ENCODE measurements at places on chromosomes 12 and 14. TPM values are rescaled to one million over a fixed set of nuclear protein-coding genes. Genes with fewer than 3 reads are reported as not detected.

TTC6 gene
- total RNA-seq, result not detected

CYP46A1 gene
- total RNA-seq, result 0.02 TPM

FOXN4 gene
- total RNA-seq, result not detected

PLEKHD1 gene
- 0.12 TPM for total RNA-seq

NRL gene
- 1.2 TPM for total RNA-seq

FBLN5 gene
- 1.3 TPM for total RNA-seq

DACT1 gene
- 3.3 TPM for total RNA-seq

RNASE3 gene
- total RNA-seq, result not detected

PRPH gene
- not detected for total RNA-seq

OR10G2 gene
- total RNA-seq, result not detected

TAS2R30 gene
- total RNA-seq, result 4.4 TPM

MDGA2 gene
- total RNA-seq, result not detected

C14orf132 gene
- 0.47 TPM for total RNA-seq

GLRX5 gene
- total RNA-seq, result 45.6 TPM

POTEG gene
- not detected for total RNA-seq

GRCh38 chr12:101940400-101940950, 63.1 kb downstream of the DRAM1 start:
- peaks cover 24% of the 10 kb centered on the region for H3K4me1 ChIP-seq
- H3K27me3 ChIP-seq, result peaks cover 6% of the 10 kb centered on the region
- no peaks in the 10 kb centered on the region for H3K36me3 ChIP-seq
- no peak overlapping the region for H3K27ac ChIP-seq

DNA sequence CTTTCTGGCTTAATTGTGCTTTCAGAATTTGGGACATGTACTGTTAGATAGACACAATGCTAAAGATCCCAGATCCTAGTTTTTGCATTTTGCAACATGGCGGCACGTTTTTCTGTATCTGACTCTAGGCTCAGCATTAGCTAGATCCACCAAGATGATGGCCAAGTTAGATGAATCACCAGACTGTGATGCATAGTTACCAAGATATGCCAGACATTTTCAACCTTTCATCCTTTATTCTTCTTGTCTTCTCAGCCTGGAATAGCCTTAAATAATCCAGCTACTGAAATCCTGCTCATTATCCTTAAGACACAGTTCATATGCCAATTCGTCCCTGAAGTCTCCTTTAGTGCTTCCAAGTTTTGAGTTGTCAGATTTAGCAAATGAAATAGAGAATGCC, 144.9 kb upstream of the CRY1 start:
- DNase-seq, result no peak
- H3K27me3 ChIP-seq, result peaks cover 7% of the 10 kb centered on the region
- no peak overlapping the region for H3K27ac ChIP-seq
- no peak overlapping the region for H3K4me3 ChIP-seq
- H3K36me3 ChIP-seq, result no peaks in the 10 kb centered on the region

DNA sequence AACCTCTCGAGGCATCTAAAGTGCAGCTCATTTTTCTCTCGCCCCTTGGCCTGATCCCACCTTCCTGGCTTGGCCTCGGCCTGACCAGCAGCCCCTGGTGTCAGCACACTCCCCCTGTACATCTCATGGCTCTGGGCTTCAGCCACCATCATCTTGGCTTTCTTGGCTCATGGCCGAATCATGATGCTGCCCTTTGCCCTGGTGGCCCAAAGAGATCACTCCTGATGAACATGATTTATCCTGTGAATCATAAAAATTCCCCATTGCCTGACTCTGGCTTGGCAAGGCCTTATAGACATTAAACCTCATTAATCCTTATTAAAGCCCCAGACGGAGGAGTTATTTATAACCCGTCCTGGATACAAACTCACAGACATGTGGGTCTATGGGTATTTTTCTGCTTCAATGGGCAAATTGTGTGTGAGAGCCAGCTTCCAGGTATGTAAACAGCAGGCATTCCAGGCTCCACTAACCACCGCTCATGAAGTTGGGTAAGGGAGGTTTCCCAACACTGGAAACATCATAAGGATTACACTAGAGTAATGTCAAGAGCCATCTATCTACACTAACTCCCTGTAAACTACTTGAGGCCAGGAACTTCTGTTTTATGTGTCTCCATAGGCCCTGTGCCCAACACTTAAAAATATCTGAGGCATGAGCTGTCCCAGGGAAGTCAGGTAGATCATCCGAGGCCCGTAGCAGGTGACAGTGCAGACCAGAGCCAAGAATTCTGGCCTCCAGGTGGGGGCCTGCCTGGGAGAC, 171.2 kb downstream of the TTC8 start:
- peaks cover 2% of the 10 kb centered on the region for H3K27me3 ChIP-seq
- H3K36me3 ChIP-seq, result no peaks in the 10 kb centered on the region
- no peak overlapping the region for H3K4me3 ChIP-seq
- H3K27ac ChIP-seq, result no peak overlapping the region
- H3K4me1 ChIP-seq, result no peaks in the 10 kb centered on the region
- DNase-seq, result no peak

DNA sequence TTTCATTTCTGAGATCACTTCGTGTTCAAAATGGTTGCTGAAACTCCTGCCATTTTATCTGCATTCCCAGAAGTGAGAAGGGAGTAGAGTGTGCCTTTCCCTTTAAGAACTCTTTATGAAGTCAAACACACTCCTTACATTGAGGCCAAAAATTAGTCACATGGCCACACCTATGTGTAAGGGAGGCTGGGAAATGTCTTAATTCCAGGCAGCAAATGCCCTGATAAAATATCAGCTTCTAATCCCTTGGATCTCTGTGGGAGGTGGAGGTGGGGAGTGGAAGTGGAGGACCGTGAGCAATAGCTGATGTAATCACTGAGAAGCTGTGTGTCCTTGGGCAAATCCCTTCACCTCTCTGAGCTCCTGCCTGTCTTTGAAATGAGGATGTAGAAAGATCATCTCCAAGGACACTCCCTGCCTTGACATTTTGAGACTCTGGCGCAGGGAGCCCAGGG, 22.7 kb upstream of the ANKRD9 start:
- no peak overlapping the region for H3K4me3 ChIP-seq
- no peaks in the 10 kb centered on the region for H3K36me3 ChIP-seq
- no peaks in the 10 kb centered on the region for H3K27me3 ChIP-seq
- H3K4me1 ChIP-seq, result peaks cover 6% of the 10 kb centered on the region
- H3K27ac ChIP-seq, result no peak overlapping the region

DNA sequence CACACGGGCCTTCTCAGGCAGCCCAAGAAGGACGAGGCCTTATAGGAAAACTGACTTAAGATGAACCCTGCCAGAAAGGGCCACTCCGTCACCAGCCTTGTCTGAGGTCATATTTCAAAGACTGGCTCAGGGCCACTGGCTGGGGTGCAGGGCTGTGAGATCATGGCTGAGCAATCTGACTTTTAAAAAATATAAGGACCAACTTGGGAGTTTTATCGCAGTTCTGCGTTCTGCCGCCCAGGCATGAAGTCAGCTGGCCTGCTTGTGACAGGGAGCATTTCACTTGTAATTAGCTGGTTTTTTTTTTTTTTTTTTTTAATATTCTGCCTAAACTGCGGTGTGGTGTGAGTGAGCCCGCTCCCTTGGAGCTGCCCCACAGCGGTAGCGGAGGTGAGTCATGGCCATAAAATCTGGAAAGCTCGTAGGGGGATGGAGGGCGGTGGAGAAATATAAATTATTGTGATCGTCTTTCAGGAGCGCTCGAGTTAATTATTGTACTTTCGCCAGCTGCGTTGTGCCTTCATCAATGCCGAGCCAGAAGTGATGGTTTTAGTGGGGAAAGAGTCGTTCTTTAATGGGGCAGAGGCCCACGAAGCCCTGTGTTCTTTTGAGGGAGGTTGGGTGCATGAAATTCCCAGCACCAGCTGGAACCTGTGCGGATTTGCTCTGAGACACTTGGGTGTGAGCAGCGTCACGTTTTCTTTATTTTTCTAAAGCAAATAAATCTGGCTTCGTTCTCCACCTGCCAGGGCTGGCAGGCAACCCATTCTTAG, 231.9 kb downstream of the C12orf75 start:
- H3K4me1 ChIP-seq, result no peaks in the 10 kb centered on the region
- H3K27ac ChIP-seq, result no peak overlapping the region
- H3K27me3 ChIP-seq, result peaks cover 2% of the 10 kb centered on the region
- no peak overlapping the region for H3K4me3 ChIP-seq
- DNase-seq, result no peak

DNA sequence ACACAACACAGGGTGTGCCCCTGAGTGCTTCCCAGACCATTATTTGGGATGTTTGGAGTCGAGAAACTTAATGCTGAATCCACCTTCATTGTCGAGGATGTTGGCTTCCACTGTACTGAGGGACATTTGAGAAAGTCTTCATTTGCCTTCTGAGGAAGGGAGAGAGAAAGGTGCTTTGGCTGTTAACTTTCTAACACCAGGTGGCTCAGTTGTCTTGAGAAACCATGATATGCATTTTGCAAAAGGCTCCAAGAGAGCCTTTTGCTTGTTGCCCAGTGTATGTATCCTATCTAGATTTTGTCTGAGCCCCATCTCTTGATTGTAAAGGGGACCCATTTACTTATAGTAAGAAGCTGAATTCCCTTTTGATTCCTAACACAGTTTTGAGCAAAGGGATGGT, 28.6 kb upstream of the NRXN3 start:
- DNase-seq, result no peak
- H3K4me1 ChIP-seq, result no peaks in the 10 kb centered on the region
- no peak overlapping the region for H3K27ac ChIP-seq
- peaks cover 3% of the 10 kb centered on the region for H3K27me3 ChIP-seq
- H3K4me3 ChIP-seq, result no peak overlapping the region
- H3K36me3 ChIP-seq, result no peaks in the 10 kb centered on the region

DNA sequence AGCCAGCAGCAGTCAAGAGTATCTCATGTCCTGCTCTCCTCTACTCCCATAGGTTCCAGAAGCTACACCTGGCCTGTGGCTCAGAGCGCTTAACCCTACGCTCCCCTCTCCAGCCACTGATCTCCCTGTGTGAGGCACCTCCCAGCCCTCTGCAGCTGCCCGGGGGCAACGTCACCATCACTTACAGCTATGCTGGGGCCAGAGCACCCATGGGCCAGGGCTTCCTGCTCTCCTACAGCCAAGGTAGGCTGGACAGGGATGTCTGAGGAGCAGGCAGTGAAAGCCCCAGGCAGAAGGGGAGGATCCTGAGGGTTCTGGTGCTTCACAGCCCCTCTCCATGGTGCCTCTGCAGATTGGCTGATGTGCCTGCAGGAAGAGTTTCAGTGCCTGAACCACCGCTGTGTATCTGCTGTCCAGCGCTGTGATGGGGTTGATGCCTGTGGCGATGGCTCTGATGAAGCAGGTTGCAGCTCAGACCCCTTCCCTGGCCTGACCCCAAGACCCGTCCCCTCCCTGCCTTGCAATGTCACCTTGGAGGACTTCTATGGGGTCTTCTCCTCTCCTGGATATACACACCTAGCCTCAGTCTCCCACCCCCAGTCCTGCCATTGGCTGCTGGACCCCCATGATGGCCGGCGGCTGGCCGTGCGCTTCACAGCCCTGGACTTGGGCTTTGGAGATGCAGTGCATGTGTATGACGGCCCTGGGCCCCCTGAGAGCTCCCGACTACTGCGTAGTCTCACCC, 3.6 kb downstream of the LRP10 start:
- no peak overlapping the region for H3K27ac ChIP-seq
- H3K4me3 ChIP-seq, result no peak overlapping the region
- peaks cover 18% of the 10 kb centered on the region for H3K4me1 ChIP-seq
- H3K36me3 ChIP-seq, result peaks cover 57% of the 10 kb centered on the region
- H3K27me3 ChIP-seq, result no peaks in the 10 kb centered on the region
- no peak for DNase-seq

GRCh38 chr12:115185506-115185905, 501.5 kb upstream of the TBX3 start:
- H3K4me3 ChIP-seq, result no peak overlapping the region
- no peaks in the 10 kb centered on the region for H3K4me1 ChIP-seq
- no peak overlapping the region for H3K27ac ChIP-seq
- H3K27me3 ChIP-seq, result no peaks in the 10 kb centered on the region

DNA sequence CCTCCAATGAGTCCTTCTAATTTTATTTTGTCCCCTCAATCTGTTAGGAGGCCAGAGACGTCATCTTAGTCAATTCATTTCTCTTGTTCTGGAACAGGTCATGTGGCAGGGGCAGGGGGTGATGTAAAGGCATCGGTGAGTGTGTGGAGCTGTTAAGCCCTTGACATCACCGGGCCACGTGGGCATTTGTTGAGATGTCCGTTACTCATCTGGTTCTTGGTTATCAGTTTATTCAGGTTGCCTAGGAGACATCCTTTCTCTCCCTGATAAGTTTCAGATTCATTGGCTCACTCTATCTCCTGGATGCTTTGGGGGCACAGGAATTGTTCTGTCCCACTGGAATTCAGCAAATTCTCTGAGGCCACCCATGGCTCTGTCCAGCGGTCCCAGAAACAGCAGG, 33.6 kb upstream of the SEL1L start:
- DNase-seq, result no peak
- H3K36me3 ChIP-seq, result no peaks in the 10 kb centered on the region

DNA sequence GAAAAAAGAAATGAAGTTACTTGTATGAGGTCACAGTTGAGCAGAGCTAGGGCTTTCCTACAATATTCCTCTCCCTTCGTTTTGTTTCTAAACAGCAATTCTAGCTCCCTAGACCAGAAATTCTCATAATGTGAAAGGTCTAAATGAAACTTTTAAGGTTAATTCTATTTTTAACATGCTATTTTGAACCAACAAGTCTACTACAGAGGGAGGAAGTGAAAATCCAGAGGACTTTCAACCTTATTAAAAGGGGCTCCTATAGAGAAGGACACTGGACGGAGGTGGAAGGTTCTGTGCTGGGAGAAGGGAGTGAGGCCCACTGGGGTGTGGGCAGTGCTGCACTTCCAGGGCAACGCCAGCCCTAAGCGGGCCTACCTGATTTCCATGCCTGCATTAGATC, 13.4 kb downstream of the GSG1 start:
- H3K36me3 ChIP-seq, result no peaks in the 10 kb centered on the region
- DNase-seq, result no peak
- H3K4me1 ChIP-seq, result peaks cover 7% of the 10 kb centered on the region
- H3K27me3 ChIP-seq, result peaks cover 2% of the 10 kb centered on the region

DNA sequence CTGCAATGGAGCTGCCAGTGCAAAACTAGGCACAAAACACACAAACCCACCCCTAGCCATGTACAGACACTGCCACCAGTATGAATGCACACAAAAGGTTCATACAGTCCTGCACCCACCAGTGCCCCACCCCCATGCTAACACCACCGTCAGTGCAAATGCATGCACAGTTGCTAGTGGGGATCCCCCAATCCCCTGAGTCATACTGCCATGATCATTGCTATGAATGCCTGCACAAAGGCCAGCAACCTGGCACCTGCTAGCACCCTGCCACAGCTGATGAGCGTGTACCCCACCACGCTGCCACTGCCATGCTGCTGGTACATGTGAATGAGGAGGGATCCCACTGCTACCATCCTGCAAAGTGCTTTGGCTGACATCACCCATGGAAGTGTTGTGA, 23.9 kb downstream of the PZP start:
- no peaks in the 10 kb centered on the region for H3K36me3 ChIP-seq
- no peak overlapping the region for H3K27ac ChIP-seq
- no peaks in the 10 kb centered on the region for H3K27me3 ChIP-seq
- H3K4me3 ChIP-seq, result no peak overlapping the region
- no peaks in the 10 kb centered on the region for H3K4me1 ChIP-seq

GRCh38 chr12:53336181-53336681, at the start of gene SP7:
Gene SP7, minus strand, starts transcription at chr12:53336354. Its CDS starts 708 bp downstream, at chr12:53335646.
- H3K36me3 ChIP-seq, result no peaks in the 10 kb centered on the region
- H3K4me1 ChIP-seq, result peaks cover 24% of the 10 kb centered on the region
- H3K27me3 ChIP-seq, result peaks cover 52% of the 10 kb centered on the region
- H3K27ac ChIP-seq, result no peak within 1 kb of the TSS
- DNase-seq, result no peak

GRCh38 chr12:2039034-2039433, 13.8 kb upstream of the CACNA1C start:
- H3K27me3 ChIP-seq, result peaks cover 51% of the 10 kb centered on the region
- H3K27ac ChIP-seq, result no peak overlapping the region
- no peak overlapping the region for H3K4me3 ChIP-seq
- H3K4me1 ChIP-seq, result peaks cover 10% of the 10 kb centered on the region
- H3K36me3 ChIP-seq, result no peaks in the 10 kb centered on the region
- no peak for DNase-seq
